A172 (cell line): ENCODE measurements at places on chromosomes 2 and 18. TPM values are rescaled to one million over a fixed set of nuclear protein-coding genes. Genes with fewer than 3 reads are reported as not detected.

The SRD5A2 gene
- not detected in 2 replicates for total RNA-seq

The TANC1 gene
- total RNA-seq = 12.6 and 14.3 TPM in 2 replicates

The INHA gene
- 0.86 TPM in 1 of 2 replicates, not detected in the other for total RNA-seq

The TDRD15 gene
- total RNA-seq = not detected in 2 replicates

The NEU2 gene
- not detected in 2 replicates for total RNA-seq

The SPATA3 gene
- not detected in 2 replicates for total RNA-seq

The AQP4 gene
- total RNA-seq = not detected in 2 replicates

The MC5R gene
- 6.7 and 7.5 TPM in 2 replicates for total RNA-seq

The SCLY gene
- 40.8 and 79.9 TPM in 2 replicates for total RNA-seq

The DYSF gene
- total RNA-seq = 10.6 and 13.6 TPM in 2 replicates

The ADCYAP1 gene
- not detected in 2 replicates for total RNA-seq

The OBSL1 gene
- total RNA-seq = 119 and 130 TPM in 2 replicates

The SKOR2 gene
- not detected in 2 replicates for total RNA-seq
